HepG2 (cell line): ENCODE measurements at places on chromosomes 16 and 17. TPM values are rescaled to one million over a fixed set of nuclear protein-coding genes. Genes with fewer than 3 reads are reported as not detected.

GDPD3 gene
- 14.3 and 20.6 TPM in 2 replicates for total RNA-seq

GRCh38 chr16:74743668-74744299 lies 30.8 kb downstream of the FA2H start:
- H3K4me3 ChIP-seq = peak overlapping the region; percentile 12; the same call in 1 of the 2 replicates
- H3K4me1 ChIP-seq = peaks cover 22% of the 10 kb centered on the region
- no peaks in the 10 kb centered on the region for H3K36me3 ChIP-seq
- H3K27ac ChIP-seq = no peak overlapping the region
- peaks cover 53% of the 10 kb centered on the region for H3K27me3 ChIP-seq

HASPIN gene
- total RNA-seq = 7.8 and 8.1 TPM in 2 replicates

GRCh38 chr17:32114536-32114935 lies 27.8 kb upstream of the RHOT1 start:
- H3K27me3 ChIP-seq = peaks cover 2% of the 10 kb centered on the region; the same call in 1 of the 2 replicates
- no peak for DNase-seq
- H3K4me3 ChIP-seq = no peak overlapping the region
- no peaks in the 10 kb centered on the region for H3K36me3 ChIP-seq
- H3K4me1 ChIP-seq = peaks cover 13% of the 10 kb centered on the region
- H3K27ac ChIP-seq = no peak overlapping the region

HOXB9 gene
- not detected in 2 replicates for total RNA-seq

PDILT gene
- total RNA-seq = not detected in 2 replicates

CACNG1 gene
- total RNA-seq = not detected in 2 replicates

- H3K27me3 ChIP-seq = no peaks in the 10 kb centered on the region
- H3K27ac ChIP-seq = peak overlapping the region; percentile 61
- no peaks in the 10 kb centered on the region for H3K36me3 ChIP-seq
- peak overlapping the region; percentile 32 for H3K4me3 ChIP-seq
- peak; percentile 87 for DNase-seq
These were observed 52.5 kb downstream of the FTO start for GRCh38 chr16:53756275-53756996.

NAGS gene
- total RNA-seq = 3.0 and 4.3 TPM in 2 replicates

PSMD12 gene
- 71.7 and 115 TPM in 2 replicates for total RNA-seq

DNA sequence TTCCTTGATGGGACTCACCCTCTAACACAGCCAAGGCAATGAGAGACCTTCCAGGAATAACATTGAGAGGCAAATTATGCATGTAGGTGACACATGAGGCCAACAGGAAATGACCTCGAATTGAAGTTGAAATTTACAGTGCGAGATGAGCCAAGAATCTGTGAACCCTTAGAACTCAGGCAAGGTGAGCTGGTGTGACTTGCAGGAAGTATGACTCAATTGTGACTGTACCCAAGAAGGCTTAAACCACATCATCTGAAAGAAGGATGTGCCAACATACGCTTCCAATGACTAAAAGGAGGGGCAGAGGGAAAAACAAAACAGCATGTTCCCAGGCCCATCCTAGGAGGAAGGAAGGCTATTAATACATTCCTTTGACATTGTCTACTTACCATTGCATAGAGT lies 44.8 kb downstream of the PITPNC1 start:
- peak; percentile 39 for DNase-seq
- H3K27ac ChIP-seq = no peak overlapping the region
- H3K36me3 ChIP-seq = no peaks in the 10 kb centered on the region
- H3K4me1 ChIP-seq = peaks cover 16% of the 10 kb centered on the region
- H3K4me3 ChIP-seq = no peak overlapping the region

NPIPA5 gene
- total RNA-seq = 9.7 and 10.7 TPM in 2 replicates

PYY gene
- not detected in 2 replicates for total RNA-seq

DNA sequence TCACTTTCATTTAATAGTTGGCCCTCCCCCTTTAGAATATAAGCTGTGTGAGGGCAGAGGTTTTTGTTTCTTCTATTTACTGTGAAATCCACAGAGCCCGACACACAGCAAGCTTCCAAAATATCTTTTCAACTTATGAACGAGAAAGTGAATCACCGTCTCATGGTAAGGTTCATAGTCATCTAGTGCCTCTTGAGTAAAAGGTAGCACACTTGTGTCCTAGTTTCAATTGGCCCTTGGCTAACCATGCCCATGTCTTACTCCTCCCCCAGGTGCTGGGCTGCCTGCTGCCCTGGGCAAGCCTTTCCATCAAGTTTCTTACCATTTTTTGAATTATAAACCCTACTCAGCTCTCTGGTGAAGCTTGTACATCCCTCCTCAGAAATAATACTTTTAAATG lies 12.4 kb upstream of the GP2 start:
- H3K4me1 ChIP-seq = no peaks in the 10 kb centered on the region
- no peak overlapping the region for H3K4me3 ChIP-seq
- no peaks in the 10 kb centered on the region for H3K36me3 ChIP-seq
- no peak overlapping the region for H3K27ac ChIP-seq
- no peak for DNase-seq
- peaks cover 24% of the 10 kb centered on the region for H3K27me3 ChIP-seq

ZACN gene
- 0.15 TPM in 1 of 2 replicates, not detected in the other for total RNA-seq

GRCh38 chr17:81448950-81449349 lies 53.7 kb downstream of the BAHCC1 start:
- H3K27me3 ChIP-seq = 0 out of 2 replicates have a peak, but pooled peaks cover 2% of the 10 kb centered on the region
- H3K4me3 ChIP-seq = no peak overlapping the region
- no peaks in the 10 kb centered on the region for H3K36me3 ChIP-seq
- no peak for DNase-seq
- H3K27ac ChIP-seq = no peak overlapping the region
- H3K4me1 ChIP-seq = no peaks in the 10 kb centered on the region

- no peak overlapping the region for H3K27ac ChIP-seq
- no peaks in the 10 kb centered on the region for H3K27me3 ChIP-seq
- H3K36me3 ChIP-seq = peaks cover 2% of the 10 kb centered on the region; the same call in 1 of the 2 replicates
- H3K4me1 ChIP-seq = no peaks in the 10 kb centered on the region
- no peak overlapping the region for H3K4me3 ChIP-seq
These were observed 17.2 kb downstream of the GINS3 start for GRCh38 chr16:58409316-58409973.

GRCh38 chr17:35665662-35666061 lies 65.8 kb upstream of the RASL10B start:
- peaks cover 40% of the 10 kb centered on the region for H3K4me1 ChIP-seq
- DNase-seq = no peak
- H3K4me3 ChIP-seq = no peak overlapping the region
- H3K27me3 ChIP-seq = no peaks in the 10 kb centered on the region

RTN4RL1 gene
- not detected in 2 replicates for total RNA-seq

- no peak overlapping the region for H3K4me3 ChIP-seq
- H3K36me3 ChIP-seq = no peaks in the 10 kb centered on the region
- no peaks in the 10 kb centered on the region for H3K27me3 ChIP-seq
- H3K4me1 ChIP-seq = peaks cover 40% of the 10 kb centered on the region
- H3K27ac ChIP-seq = no peak overlapping the region
- no peak for DNase-seq
These were observed 172.5 kb downstream of the HS3ST3A1 start for GRCh38 chr17:13429201-13429600.

DNA sequence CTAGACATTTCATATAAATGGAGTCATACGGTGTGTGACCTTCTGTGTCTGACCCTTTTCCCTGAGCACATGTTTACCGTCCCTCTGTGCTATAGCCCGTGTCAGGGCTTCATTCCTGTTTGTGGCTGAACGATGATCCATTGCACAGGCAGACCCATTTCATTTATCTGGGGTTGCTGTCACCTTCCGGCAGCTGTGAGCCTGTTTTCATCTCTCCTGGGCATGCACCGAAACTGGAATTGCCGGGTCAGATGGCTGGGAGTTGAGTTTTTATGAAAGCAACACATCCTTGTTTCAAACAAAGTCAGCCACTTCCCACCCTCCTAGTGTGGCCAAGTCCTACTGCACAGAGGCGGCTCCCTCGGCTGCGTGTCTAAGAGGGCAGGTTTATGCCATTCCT lies 25.5 kb downstream of the BAIAP2 start:
- H3K36me3 ChIP-seq = peaks cover 29% of the 10 kb centered on the region
- no peak overlapping the region for H3K27ac ChIP-seq
- peaks cover 8% of the 10 kb centered on the region for H3K4me1 ChIP-seq
- no peak for DNase-seq

- no peak for DNase-seq
- H3K27me3 ChIP-seq = no peaks in the 10 kb centered on the region
- H3K4me3 ChIP-seq = no peak overlapping the region
- no peak overlapping the region for H3K27ac ChIP-seq
These were observed 69.6 kb upstream of the ZNF750 start for GRCh38 chr17:82909322-82909904.

- no peak overlapping the region for H3K27ac ChIP-seq
- no peak overlapping the region for H3K4me3 ChIP-seq
- peaks cover 7% of the 10 kb centered on the region; the same call in 1 of the 2 replicates for H3K4me1 ChIP-seq
- DNase-seq = no peak
- H3K27me3 ChIP-seq = peaks cover 16% of the 10 kb centered on the region; the same call in 1 of the 2 replicates
- no peaks in the 10 kb centered on the region for H3K36me3 ChIP-seq
These were observed 187.5 kb upstream of the ZNF469 start for GRCh38 chr16:88195269-88195705.

- H3K4me1 ChIP-seq = peaks cover 56% of the 10 kb centered on the region
- H3K4me3 ChIP-seq = no peak overlapping the region
- no peaks in the 10 kb centered on the region for H3K36me3 ChIP-seq
- no peak overlapping the region for H3K27ac ChIP-seq
- no peaks in the 10 kb centered on the region for H3K27me3 ChIP-seq
These were observed 54.8 kb upstream of the DHX40 start for GRCh38 chr17:59510611-59511010.

- peaks cover 44% of the 10 kb centered on the region for H3K27me3 ChIP-seq
- H3K27ac ChIP-seq = peak overlapping the region; percentile 55
- no peaks in the 10 kb centered on the region for H3K36me3 ChIP-seq
- peak; percentile 59 for DNase-seq
- peaks cover 34% of the 10 kb centered on the region for H3K4me1 ChIP-seq
These were observed 12.7 kb upstream of the ARHGAP23 start for GRCh38 chr17:38415250-38416194.

GRCh38 chr17:63476854-63477479 lies at the start of gene ACE:
TSS of gene ACE (plus strand) at chr17:63477061. CDS start at chr17:63477095, 34 bp downstream.
- peaks cover 27% of the 10 kb centered on the region for H3K27me3 ChIP-seq
- H3K27ac ChIP-seq = no peak within 1 kb of the TSS
- H3K4me1 ChIP-seq = peaks cover 28% of the 10 kb centered on the region
- DNase-seq = no peak
- peak within 1 kb of the TSS; percentile 68 for H3K4me3 ChIP-seq

DNA sequence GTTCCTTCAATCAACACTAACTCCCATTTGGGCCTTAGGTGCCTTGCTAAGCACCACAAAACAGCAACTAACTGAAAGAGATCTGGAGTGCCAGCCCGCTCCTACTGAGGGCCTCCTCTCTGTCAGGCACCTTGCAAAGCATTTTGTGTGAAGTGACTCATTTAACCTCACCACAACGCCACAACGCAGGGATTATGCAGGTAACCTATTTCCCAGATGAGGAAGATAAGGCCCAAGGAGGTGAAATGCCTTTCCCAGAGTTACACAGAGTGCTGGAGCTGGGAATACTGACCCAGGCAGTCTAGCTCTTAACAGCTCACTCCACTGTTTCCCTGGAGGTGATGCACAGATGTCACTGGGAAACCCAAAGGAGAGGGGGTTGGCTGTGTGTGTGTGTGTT lies 32.8 kb downstream of the DRC3 start:
- no peak overlapping the region for H3K27ac ChIP-seq
- peaks cover 1% of the 10 kb centered on the region for H3K4me1 ChIP-seq
- H3K4me3 ChIP-seq = no peak overlapping the region
- no peaks in the 10 kb centered on the region for H3K36me3 ChIP-seq
- no peaks in the 10 kb centered on the region for H3K27me3 ChIP-seq
